ENCODE measurements at places on chromosomes 5 and 9.

DNA sequence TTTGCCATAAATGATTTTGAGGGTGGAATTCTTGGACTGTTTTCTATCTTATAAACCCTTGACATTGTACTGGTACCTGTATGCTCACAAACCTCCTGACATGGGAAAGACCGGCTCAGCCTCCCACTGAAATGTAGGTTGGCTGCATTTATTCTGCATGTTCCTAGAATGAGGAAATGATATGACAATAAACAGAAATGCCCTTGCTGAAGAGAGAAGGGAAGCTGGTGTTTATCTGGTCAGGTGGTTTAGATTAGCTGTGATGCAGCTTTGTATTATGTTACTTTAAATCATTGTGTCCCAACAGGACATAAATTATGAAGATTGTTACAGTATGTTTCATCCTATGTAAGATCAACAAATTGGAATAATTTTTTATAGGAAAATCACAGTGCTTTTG lies 23.1 kb upstream of the CATSPER3 start:
- DNase-seq: no peak

GRCh38 chr9:111915425-111915758 lies 18.8 kb downstream of the UGCG start:
- DNase-seq: no peak

GRCh38 chr9:84669288-84670137 lies at the start of gene NTRK2:
TSS of gene NTRK2 (plus strand) at chr9:84669729. CDS start at chr9:84670749, 1,020 bp downstream.
- DNase-seq: no peak

GRCh38 chr9:80892703-80893102 lies 796.6 kb downstream of the TLE1 start:
- no peak for DNase-seq

DNA sequence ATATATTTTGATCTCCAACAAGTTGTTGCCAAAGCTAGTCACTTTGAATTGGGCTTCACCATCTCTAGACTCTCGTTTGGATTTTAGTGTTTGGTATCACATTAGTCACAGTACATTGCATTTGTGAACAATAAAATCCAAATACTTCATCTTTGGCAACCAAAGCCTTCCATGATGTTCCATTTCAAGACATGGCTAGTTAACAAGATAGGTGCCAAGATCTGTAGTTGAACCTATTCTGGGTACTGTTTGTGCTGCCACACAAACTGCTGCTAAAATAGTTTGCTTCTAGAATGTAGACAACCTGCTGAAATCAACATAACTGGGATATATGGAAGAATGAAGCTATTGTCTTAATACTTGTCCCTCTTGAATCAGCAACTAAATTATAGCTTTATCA lies 207.5 kb downstream of the LRRC70 start:
- DNase-seq: no peak

DNA sequence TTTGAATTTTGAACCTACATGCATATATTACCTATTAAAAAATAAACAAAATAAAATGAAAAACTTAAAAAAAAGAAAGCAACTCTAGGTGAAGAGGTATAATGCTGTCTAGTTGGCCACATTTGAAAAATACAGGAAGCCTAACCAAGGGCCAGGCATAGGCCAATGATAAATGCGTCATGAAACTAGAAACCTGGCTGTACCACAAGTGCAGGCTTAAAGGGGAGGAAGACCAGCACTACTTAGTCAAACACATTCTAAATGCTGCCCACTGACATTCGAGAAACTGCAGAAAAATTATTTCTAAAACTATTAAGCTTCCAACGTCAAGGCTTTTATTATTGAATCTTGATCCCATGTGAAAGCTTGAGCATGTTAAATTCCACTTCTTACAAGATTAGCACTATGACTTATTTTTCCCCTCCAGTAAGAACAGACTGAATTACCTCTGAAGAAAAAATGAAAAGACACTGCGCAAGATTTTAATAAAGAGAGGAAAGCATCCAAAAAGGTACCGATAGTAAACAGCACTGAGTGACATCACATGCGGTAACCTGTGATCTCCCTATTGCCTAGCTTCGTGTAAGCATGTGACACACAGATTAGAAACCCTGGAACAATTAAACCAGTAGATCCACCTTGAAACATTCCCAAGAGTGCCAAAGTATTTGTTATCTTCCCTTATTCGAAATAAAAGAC lies 16.2 kb downstream of the CDC14B start:
- DNase-seq: no peak

All from activated T-helper 1 cell treated with anti-CD3 and anti-CD28 coated beads, Interleukin-2, amount 50 U/mL, for 16 hours (primary cell).